Renal pelvis (tissue), 12 donors: ENCODE measurements at places on chromosomes 2 and 18.

DNA sequence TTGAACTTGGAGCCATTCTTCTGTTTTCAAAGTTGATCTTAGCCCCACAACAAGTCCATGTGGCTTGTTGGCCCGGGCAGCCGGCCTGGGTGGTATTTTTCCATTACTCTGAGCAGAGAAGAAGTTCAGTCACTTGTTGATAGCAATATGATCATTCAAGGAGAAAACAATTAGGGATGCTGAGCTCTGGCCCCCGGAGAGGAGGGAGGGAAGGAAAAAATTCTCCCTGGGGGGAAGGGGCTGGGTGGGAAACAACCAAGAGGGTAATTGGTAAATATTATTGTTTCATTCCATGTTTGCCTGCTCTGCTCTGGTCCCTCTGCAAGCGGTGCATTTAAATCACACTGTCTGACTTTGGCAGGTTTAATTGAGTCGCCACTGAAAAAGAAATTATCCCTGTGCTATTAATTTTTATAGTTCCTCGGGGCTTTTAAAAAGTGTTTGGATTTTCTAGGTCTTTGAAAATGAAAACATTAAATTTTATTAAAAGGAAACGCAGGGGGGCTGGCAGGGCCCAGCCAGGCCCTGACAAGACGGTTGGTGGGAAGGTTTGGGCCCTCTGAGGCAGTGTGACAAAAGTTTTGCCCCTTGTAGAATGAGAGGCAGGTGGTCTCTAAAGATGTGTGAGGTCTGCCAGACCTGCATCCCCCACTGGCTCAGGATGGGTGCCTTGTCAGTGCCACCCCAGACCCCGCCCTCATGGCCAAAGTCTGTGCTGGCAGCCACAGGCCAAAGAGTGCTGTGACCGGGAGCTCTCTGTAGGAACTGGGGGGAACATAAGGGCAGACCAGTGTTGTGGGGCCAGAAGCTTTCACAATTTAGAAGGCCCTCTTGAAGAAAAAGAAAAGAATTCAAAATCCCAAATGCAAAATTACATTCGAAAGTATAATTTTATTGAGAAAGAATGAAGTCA is 52.5 kb upstream of the SLC14A2 start:
- peak; percentile 81 for DNase-seq

GRCh38 chr2:18961991-18962421 is 372.6 kb upstream of the NT5C1B start:
- no peak for DNase-seq

GRCh38 chr2:128237911-128238697 is 80.6 kb downstream of the HS6ST1 start:
- no peak for DNase-seq

DNA sequence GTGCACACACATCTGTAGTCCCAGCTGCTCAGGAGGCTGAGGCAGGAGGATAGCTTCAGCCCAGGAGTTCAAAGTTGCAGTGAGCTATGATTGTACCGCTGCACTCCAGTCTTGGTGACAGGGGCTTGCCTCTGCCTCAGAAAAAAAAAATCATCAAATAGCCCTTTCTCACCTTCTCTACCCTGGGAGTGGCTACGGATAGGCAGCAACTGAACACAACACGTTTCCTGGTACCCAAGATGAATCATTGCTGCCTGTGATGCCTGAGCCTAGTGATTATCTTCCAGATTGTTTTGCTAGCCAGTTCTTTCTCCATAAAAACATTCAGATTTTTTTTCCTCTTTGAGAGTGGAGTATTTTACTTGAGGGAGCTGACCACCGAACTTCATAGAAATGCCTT is 13.5 kb downstream of the INPP4A start:
- no peak for DNase-seq

GRCh38 chr2:83665154-83665553 is 793.9 kb downstream of the SUCLG1 start:
- DNase-seq: no peak

- DNase-seq: no peak
Measured at GRCh38 chr2:210955591-210955990, 399.2 kb downstream of the CPS1 start.

GRCh38 chr2:236577481-236578410 is 8.1 kb downstream of the ACKR3 start:
- no peak for DNase-seq

- DNase-seq: no peak
Measured at GRCh38 chr2:239436669-239437335, 36.0 kb upstream of the HDAC4 start.

DNA sequence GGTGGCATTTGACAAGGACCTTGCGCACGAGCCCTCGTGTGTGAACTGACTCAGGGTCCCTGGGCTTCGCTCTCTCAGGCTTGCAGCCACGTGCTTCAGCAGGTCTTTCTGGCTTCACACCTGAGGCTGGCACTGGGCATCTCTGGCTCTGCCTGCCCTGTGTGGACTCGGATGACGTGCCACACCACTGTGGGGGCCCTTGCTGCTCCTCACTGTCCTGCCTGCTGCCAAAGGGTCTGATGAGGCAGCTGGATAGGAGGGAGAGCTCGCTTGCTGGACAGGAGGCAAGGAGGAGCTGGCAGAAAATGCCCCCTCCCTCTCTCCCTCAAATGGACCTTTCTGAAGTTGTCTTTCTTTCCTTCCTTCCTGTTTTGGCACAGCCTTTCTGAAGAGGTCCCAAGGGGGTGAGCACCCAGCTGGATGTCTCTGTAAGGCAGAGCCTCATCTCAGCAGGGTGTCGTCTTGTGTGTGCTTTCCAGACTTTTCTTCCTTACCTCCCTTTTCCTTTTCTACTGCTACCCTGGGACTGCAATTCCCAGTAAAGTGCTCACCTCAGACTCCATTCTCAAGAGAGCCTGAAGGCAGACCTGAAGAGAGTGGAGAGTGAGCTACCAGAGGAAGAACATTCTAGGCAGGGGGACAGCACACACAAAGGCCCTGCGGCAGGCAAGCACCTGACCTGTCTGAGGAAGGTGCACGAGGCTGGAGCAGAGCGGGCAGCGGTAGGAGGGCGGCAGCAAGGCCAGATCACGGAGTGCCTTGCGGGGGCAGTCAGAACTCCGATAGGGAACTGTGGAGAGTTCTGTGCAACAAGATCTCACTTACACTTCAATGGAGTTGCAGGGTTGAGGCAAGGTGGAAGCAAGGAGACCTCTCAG is 5.3 kb downstream of the PER2 start:
- DNase-seq: no peak

GRCh38 chr18:32956591-32957315 is 183.9 kb upstream of the KLHL14 start:
- no peak for DNase-seq

GRCh38 chr2:149490296-149490695 is 97.3 kb downstream of the MMADHC start:
- DNase-seq: no peak

DNA sequence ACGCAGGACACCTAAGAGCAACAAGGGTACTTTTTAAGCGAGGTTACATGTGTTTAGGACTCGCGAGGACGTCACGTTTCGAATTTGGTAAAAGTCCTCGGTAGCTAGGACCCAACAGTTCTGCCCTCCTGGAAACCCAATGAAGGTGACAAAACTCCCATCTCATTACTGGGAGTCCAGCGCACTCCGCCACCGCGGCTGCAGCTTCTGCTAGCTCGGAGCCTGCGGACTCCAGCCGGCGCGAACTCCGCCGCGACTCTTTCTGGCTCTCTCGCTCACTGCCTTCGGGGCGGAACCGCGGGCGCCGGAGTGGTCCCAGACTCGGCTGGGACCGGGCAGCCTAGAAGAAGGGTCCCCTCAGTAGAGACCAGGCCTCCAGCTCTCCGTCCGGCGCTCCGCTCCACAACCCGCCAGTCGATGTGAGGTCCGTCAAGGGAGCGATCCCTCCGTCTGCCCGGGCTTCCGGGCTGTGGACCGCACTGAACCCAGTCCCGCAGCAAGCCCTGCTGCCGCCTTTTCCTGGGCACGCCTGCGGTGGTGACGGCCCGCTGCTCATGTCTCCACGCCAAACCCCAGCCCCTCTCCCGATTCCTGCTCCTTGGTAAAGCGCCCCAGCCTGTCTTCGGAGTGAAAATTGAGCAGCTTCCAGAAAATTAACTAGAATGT is 3.0 kb upstream of the OSR1 start:
- DNase-seq: peak; percentile 24

GRCh38 chr2:216195565-216196029 is 86.4 kb downstream of the XRCC5 start:
- no peak for DNase-seq

GRCh38 chr2:240377366-240377765 is 58.1 kb upstream of the GPC1 start:
- DNase-seq: no peak

- no peak for DNase-seq
Measured at GRCh38 chr2:139354518-139354917, 574.3 kb upstream of the NXPH2 start.

DNA sequence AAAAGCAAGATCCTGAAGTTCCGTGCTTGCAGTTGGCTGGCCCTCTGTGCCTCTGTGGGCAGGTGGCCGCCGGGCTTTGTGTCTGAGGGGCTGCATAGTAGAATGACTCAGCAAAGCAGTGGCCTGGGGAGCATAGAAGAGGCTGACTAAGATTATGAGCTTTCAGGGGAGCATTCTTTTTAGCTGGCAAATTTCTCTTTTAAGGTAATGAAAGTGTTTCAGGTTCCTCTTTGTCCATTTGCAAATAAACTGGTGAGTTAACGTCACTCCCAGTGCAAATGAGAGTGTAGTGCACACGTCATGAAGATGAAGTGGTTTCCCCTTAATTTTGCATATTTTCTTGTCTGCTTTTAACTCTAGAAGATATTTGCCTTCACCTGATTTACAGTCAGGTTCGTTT is 98.6 kb downstream of the BCL2L11 start:
- no peak for DNase-seq

DNA sequence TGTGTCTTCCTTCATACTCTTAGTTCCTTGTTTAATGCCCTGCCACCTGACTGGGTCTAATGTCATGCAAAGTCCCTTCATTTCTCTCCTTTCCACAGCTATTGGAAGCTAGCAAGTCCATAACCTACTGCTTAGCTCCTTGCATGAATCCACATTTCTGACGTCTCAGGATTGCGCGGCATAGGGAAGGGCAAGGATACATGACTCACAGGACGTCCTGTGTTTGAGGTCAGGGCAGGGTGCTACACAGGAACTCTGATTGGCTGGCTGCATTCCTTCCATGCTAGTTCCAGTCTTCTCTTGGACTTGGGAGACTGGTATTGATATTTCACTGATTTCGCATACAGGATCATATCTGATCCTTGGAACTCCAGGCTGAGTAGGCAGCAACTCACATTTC is 137.9 kb downstream of the CDH2 start:
- DNase-seq: no peak

DNA sequence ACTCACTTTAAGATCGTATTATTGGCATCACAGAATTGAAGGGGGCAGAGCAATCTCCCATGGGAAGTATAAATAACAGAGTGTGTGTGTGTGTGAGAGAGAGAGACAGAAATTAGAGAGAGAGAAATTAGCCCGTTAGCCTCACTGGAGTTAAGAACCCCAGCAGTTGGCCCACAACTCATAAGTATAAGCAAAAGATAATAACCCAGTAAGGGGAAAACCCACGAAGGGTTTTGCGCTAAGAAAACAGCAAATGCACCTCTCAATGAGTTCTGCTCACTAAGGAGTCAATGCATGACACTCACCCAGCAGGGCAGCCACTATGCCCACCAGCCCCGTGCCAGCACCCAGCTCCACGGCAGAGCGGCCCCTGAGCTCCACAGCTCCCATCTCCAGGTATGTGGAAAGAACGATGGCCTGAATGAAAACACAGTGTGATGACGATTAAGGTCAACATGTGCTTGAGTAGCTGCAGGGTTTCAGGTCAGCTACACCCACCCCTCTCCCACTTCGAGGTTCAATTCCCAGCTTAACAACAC is 3.6 kb downstream of the METTL21A start:
- no peak for DNase-seq

GRCh38 chr2:118589721-118590120 is 257.7 kb downstream of the EN1 start:
- DNase-seq: no peak

DNA sequence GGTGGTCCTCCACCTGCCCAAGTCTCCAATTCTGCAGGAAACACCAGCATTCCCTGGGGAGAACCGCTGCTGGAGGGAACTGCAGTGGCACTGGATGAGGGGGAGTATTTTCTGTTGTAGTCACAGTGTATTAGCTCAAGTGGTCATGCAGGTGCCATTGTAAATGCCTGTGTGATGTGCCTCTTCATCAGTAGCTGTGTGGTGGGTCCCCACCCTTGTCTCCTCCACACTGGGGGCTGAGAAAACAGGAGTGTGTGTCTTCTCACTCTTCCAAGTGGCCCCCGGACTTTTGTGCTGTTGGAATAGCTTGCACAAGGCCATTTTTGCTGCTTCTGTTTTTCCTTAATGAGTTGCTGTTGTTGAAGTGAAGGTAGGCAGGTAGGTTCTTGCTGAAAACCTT is 8.7 kb downstream of the NCK2 start:
- DNase-seq: no peak

- no peak for DNase-seq
Measured at GRCh38 chr2:158687315-158687714, 107.8 kb upstream of the DAPL1 start.

DNA sequence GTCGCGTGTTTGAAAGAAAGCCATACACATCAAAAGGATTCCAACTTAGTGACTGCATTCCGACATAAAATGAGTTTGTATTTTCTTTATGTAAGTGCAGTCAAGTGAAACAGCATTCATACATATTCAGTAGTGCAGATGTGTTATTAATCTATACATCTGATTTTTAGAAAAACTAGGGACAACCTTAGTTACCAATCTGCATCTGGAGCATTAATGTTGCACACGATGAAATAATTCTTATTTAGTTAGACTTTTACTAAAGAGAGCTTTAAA is 1.9 kb downstream of the GORASP2 start:
- DNase-seq: no peak

DNA sequence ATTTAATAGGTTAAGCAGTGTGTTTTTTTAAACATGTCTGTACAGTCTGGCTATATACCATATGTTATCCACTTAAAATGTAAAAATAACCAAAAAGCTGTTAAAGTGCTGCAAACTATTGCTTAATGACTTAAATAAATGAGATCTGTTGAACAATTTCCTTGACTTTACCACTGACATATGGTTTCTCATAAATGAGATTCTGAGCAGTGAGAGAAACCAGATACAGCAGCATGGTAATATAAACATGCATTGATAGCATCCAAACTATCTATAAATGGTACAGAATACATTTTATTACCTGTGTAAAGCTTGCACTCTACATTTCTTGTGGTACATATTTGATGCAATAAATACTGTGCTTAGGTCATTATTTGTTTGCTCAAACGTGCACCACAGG is 36.3 kb upstream of the TTC21B start:
- no peak for DNase-seq

DNA sequence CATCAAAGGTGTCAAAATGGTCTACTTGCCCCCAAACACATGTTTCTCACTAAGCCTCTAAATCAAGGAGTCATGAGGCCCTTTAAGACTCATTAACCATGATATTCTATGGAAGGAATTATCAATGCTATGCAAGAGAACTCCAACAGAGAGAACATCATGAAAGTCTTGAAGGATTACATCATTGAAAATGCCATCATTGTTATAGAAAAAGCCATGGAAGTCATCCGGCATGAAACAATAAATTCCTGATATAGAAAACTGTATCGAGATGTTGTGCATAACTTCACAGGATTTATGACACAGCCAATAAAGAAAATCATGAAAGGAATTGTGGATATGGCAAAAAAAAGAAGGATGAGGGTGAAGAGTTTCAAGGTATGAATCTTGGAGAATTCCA is 1363.6 kb upstream of the CDH2 start:
- no peak for DNase-seq
